Activated T-cell treated with anti-CD3 and anti-CD28 coated beads for 1 hour (primary cell): ENCODE measurements at places on chromosomes 2 and 18.

- no peak for DNase-seq
These were observed 191.7 kb upstream of the TWIST2 start for GRCh38 chr2:238655974-238656722.

GRCh38 chr2:67760995-67761394 lies 301.8 kb downstream of the C1D start:
- DNase-seq, result no peak

GRCh38 chr18:10508591-10508990 lies 17.2 kb upstream of the NAPG start:
- no peak for DNase-seq

- DNase-seq, result no peak
These were observed 44.7 kb downstream of the ITSN2 start for GRCh38 chr2:24315669-24316068.

DNA sequence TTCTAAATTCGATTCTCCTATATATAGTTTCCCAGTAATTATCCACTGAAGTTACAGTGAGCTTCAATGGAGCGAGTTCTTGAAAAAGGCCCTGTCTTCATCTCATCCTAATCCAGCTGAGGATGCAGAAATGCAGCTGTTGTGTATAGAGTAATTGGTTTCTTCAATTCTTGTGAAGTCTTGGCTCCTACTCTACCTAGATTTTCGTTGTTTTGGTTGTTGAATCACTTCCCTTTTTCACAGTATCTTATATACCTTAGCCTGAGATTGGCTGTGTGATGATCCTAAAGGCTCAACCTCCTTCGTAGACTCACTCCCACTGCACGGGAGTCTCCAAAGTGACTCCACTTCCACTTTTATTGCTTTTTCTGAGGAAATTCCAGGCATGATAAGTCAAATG lies 280.4 kb downstream of the PARD3B start:
- DNase-seq, result no peak

DNA sequence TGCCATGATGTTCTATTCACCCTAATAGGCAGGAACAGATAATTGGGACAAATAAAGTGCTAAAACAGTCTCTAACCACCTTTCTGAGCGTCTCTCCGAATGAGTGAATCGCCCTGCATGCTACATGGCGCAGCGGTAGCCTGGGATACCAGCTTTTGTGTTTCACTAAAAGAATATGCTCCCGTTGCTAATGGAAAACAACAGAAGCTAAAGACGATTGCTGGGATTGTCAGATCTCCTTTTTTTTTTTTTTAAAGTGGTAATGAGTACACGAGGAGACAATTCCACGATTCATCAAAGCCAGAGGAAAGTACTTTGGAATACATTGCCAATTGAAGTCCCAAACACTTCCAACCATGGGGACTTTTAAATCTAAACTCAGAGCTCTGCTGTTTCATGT lies 1815.3 kb upstream of the CELF4 start:
- no peak for DNase-seq

DNA sequence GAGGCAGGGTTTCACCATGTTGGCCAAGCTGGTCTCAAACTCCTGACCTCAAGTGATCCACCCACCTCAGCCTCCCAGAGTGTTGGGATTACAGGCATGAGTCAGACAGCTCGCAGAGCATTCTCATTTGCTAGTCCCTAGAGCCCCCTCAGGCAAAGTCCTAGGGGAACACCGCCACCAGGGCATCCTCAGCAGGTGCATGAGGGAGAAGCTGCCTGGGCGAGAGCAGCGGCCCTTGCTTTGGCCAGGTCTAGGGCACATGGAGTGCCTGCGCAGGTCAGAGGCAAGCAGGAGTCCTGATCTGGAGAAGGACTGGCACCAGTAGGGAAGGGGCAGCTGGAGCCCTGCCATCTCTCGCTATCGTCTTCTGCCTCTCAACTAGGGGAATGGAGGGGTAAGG lies 32.4 kb downstream of the NGEF start:
- no peak for DNase-seq

GRCh38 chr2:64675860-64676259 lies 22.1 kb upstream of the SERTAD2 start:
- no peak for DNase-seq

GRCh38 chr18:58453167-58453808 lies 175.6 kb downstream of the ALPK2 start:
- no peak for DNase-seq

DNA sequence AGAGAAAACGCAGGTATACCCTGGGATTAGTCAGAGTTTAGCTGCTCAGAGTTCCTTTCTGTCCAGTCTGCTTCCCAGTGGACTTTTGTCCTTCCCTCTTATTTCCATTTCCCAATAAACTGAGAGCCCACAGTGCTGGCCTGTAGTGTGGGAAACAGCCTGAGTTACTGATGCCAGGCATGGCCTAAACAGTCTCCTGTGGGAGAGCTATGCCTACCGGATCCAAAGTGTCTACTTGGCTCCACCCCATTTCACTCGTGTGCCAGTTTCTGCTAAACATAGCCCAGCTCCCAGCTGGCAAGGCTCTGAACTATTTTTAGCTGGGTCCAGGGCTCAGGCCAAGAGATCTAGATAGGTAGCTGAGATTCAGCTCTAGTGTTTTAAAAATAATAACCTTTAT lies 15.6 kb upstream of the PPP1CB start:
- no peak for DNase-seq

- no peak for DNase-seq
These were observed 62.9 kb upstream of the BZW1 start for GRCh38 chr2:200748779-200749178.

- no peak for DNase-seq
These were observed 93.8 kb downstream of the COLEC12 start for GRCh38 chr18:406677-407076.

DNA sequence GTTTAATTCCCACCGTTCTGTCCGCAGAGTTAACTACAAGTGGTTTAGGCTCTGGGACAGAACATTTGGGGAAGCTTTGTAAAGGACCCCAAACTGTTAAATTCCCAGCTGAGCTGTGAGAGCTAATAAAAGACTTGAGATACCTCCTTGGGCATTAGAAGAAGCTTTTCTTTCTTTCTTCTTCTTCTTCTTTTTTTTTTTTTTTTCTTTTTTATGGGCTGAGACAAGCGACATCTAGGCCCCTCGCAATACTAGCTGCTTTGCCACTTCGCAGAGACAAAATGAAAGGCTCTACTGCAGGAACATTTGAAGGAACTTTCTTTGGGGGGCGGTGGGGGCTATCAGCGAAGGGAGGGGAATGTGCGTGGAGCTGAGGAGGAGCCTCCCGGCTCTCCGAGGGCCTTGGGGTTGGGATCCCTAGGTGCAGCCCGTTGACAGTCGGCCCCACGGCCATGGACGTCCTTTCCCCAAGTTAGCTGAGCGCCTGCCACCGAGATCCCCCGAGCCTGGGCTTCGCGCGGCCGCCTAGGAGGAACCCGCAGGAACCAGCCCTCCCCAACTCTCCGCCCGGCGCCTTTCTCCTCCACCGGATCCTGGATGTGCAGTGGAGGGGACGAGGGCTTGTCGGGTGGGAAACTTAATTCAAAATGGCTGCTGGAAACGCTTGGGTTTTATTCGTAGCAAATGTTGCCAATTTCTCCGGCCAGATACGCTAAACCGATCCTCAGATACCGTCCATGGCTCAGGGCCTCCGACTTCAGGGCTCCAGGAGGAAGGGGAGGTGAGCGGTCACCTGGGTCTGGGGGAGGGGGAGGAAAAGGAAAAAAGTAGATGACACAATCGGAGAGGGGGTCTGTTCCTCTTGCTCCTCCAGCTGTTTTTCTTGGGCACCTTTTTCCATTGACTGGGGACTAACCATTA lies 4.2 kb downstream of the MEIS1 start:
- DNase-seq, result no peak
